ENCODE measurements at places on chromosomes 3 and 15.

GRCh38 chr15:60795889-60796288, 316.9 kb upstream of the ICE2 start:
- no peak for DNase-seq

DNA sequence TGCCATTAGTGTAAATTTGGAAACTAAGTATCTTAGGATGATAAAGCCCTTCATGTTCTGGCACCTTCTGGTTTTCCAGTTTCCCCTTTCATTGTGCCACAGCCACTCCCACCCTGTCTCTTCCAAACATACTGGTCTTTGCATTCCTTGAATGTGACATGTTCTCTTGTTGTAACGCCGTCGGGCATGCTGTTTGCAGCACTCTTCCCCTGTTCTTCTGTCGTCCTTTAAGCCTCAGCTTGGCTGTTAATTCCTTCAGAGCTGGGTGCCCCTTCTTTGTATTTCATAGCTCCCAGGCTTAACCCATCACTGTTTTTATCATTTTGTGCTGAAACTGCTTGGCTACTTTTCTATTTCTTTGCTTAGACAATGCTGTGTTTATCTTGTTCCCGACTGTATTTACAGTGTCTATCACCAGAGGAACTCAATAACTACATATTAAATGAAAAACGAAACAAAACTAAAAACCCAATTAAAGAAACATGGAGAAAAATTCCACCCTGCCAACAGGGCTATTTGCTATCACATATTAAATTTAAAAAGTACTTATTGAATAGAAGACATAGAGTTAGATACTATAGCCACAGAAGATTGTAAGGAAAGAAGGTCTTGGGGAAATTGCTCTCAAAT, 95.4 kb upstream of the KCNAB1 start:
- DNase-seq: no peak

GRCh38 chr3:39140341-39140971, 12.9 kb downstream of the CSRNP1 start:
- no peak for DNase-seq

DNA sequence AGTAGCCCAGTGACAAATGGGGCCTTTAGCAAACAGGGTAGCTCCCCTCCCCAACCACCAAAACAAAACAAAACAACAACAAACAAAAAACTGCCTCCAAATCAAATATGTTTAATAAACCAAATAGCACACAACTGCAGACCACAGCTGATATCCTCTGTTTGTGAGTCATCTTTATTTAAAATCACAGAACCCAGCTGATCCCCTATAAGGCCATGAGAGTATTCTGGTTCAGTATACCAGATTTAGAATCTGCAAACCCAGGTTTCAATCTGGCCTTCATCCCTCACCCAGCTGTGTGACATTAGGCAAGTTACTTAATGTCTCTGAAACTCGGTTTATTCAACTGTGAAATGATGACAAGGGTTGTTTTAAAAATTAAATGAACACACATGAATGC, 124.5 kb downstream of the SUCLG2 start:
- no peak for DNase-seq

DNA sequence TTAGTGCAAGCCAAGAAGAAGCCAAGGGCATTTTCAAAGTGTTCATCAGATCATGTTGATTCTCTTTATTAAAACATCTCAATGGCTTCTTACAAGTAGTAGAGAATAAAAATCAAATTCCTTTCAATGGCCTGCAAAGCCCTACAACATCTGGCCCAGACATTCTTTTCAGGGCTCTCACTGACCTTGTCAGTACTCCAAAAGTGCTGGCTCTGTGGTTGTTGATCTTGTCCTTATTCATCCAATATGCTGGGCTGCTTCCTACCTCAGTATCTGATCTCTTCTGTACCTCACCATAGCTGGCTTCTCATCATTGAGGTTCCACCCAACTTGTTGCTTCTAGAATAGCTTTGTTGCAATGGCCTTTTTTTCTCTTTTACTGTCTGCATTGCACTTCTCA, 74.0 kb upstream of the SAMMSON start:
- DNase-seq: no peak

- peak; percentile 27 for DNase-seq
Measured at GRCh38 chr15:33547876-33548275, 237.1 kb downstream of the RYR3 start.

DNA sequence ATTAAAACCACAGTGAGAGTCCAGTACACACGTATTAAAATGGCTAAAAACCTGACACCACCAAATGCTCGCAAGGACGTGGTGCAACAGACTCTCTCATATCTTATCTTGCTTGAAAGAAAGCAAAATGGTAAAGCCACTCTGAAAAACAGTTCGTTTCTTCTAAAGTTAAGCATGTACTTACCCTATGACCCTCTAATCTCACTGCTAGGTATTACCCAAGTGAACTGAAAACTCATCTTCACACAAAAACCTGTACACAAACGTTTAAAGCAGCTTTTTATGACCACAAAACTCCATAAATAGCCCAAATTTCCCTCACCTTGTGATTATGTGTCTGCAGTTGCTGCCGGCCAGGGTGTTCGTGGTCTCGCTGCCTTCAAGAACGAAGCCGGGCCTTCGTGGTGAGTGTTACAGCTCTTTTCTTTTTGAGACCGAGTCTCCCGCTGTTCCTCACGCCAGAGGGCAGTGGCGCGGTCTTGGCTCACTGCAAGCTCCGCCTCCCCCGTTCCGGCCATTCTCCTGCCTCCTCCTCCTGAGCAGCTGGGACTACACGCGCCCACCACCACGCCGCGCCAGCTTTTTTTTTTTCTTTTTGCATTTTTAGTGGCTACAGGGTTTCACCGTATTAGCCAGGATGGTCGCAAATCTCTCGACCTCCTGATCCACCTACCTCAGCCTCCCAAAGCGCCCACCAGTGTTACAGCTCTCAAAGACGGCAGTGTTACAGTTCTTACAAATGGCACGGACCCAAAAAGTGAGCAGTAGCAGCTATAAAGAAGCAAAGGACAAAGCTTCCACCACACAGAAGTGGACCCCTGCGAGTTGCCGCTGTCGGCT, 165.4 kb downstream of the TJP1 start:
- DNase-seq: no peak

- DNase-seq: no peak
Measured at GRCh38 chr3:13705702-13706280, 156.9 kb downstream of the FBLN2 start.

- peak; percentile 78 for DNase-seq
Measured at GRCh38 chr3:172038798-172039435, 461 bp upstream of the FNDC3B start.

DNA sequence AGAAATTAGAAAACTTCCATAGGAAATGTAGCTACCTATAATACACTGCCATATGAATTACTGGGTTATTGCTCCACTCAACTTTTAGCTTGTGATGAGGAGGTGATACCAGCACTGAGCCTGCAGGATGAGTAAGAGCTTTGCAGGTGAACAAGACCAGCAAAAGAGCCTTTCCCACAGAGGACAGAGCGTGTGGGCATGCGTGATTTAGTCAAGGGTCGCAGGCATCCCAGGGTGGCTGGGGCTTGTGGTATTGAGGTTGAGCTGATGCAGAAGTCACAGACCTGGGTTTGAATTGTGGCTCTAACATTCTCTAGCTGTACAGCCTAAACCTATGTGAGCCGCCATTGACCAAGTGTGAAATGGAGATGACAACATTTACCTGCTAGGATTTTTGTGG, 5.6 kb downstream of the NRROS start:
- DNase-seq: no peak

DNA sequence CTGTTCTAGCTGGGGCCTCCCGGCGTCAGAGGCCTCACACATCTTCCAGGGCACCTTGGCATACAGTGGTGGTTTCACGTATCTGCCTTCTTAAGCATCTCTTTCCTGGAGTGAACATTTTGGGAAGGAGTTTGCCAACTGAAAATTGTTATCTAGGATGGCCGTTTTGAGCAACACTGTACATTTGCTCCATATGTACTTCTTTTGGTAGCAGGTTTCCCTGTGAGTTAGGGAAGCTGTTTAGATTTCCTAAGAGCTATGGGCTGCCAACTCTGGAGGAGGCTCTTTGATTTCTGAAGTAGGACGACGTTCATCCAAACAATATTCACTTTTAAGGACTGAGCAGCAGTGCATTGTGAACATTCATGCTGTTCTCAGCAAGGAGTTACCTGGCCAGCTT, 665.9 kb downstream of the SQOR start:
- no peak for DNase-seq

DNA sequence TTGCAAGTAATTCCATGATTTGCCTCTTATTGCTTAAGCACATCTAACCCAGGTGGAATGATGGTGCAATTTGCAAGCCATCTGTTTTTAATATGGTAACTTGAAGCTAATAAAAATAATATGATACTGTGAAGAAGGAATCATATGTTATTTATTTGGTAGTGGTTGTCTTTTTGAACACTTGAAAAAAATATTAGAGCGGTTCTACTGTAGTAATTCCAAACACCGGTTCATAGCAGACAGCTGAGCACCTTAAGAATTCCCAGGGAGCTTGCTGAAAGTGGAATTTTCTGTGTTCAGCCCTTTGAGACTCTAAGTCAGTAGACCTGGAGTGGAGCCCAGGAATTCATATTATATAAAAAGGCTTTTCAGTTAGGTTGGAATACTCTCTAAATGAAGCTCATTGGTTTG, 687.4 kb downstream of the EDEM1 start:
- DNase-seq: no peak

DNA sequence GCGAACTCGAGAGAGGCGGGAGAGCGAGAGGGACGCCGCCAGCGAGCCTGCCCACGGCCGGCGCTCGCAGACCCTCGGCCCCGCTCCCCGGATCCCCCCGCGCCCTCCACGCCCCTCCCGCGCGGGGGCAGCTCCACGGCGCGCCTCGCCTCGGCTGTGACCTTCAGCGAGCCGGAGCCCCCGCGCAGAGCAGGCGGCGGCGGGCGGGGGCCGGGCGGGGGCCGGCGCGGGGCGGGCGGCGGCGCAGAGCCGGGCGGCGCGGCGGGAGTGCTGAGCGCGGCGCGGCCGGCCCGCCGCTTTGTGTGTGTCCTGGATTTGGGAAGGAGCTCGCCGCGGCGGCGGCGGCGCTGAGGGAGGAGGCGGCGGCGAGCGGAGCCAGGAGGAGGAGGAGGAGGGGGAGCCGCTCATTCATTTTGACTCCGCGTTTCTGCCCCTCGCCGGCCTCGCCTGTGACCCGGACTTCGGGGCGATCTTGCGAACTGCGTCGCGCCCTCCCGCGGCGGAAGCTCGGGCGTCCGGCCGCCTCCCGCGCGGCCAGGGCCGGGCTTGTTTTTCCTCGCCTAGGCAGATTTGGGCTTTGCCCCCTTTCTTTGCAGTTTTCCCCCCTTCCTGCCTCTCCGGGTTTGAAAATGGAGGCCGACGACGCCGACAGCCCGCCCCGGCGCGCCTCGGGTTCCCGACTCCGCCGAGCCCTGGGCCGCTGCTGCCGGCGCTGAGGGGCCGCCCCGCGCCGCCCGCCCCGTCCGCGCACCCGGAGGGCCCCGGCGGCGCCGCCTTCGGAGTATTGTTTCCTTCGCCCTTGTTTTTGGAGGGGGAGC, 524 bp downstream of the IGF1R start:
- peak; percentile 78 for DNase-seq

- no peak for DNase-seq
Measured at GRCh38 chr3:125110016-125110875, 54.4 kb upstream of the HEG1 start.

DNA sequence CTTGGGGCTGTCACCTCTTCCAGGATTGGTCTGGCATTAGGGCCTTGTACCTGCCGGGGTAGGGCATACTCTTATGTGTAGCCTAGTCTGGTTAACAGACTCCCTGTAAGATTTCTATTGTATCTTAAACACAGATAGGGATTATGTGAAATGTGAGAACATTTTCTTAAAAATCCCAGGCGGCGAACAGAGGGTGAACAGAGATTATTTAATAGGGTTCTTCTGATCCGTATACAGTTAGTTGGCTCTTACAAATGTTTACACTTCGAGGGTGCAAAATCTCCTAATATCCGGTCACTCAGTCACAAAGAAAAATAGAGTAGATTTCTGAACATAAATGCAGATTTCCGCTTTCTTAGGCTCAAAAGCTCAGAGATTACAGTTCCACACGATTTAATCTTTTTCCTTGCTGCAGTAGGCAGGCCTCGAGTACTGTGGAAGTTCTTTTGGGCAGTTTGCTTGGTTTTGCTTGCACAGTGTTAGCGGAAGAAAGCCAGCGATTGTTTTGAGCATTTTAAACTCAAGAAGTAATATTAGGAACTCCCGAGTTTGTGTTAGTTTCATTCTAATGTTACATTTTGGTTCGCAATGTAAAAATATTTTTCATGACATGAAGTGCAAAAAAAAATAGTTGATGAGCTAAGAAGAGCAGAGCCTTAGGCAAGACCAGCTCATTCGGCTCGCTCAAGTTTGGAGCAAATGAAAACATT, 993 bp downstream of the PLCL2 start:
- DNase-seq: no peak

GRCh38 chr3:35500641-35501350, 138.5 kb upstream of the ARPP21 start:
- no peak for DNase-seq

DNA sequence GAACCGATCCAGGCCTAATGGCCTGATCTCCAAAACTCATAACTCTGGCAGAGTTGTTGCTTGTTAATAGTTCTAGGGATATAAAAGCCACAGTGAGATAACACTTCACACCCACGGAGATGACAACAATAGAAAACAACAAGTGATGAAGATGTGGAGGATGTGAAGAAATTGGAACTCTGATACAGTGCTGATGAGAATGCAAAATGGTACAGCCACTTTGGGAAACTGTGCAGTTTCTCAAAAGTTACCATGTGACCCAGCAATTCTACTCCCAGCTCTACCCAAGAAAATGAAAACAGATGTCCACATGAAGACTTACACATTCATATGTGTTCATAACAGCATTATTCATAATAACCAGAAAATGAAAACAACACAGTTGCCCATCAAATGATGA, 3.8 kb downstream of the CMTM7 start:
- DNase-seq: no peak

DNA sequence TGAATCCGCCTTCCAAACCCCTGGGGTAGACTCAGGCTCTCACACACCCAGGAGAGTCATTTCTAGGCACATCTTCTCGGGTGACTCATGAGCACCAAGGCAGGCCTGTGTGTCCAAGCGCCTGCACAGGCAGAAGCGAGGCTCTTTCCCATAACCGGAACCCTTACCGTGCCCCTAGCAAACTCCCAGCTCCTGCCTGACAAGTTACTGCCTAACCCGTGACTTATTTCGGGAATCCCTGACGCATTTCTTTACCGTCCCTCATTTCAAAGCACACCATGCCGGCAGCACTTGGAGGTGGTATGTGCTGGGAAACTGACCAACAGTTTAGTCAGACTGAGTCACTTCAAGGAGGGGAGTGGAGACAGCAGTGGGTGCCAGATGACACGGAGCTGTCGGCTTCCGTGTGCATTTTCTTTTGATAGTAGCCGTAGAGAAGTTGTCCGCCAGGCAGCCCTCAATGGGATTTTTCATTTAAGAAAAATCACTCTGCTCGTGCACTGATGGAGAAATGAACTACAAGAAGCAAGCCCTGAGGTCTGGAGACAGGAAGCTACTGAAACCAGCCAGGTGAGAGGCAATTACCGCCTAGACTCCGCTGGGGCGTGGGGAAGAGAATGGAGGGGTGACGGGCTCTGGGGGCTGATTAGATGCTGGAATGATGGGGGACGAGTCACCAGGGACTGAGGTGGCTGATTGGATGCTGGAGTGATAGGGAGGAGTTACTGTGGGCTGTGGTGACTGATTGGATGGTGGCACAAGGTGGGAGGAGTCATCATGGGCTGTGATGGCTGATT, 17.3 kb upstream of the HRH1 start:
- no peak for DNase-seq

Data from large intestine (tissue), 12 donors.